Urinary bladder (tissue), 4 donors: ENCODE measurements at places on chromosomes 2 and 18.

- DNase-seq: peak; percentile 77
These were observed 1.5 kb upstream of the IRS1 start for GRCh38 chr2:226800941-226801784.

- no peak for DNase-seq
These were observed 172.9 kb upstream of the KLHL29 start for GRCh38 chr2:23211987-23212583.

- DNase-seq: no peak
These were observed 91.7 kb downstream of the GCA start for GRCh38 chr2:162435676-162436075.

- no peak for DNase-seq
These were observed 265.6 kb downstream of the ANAPC1 start for GRCh38 chr2:111618226-111618977.

- no peak for DNase-seq
These were observed 291.3 kb upstream of the TANK start for GRCh38 chr2:160868891-160869290.

GRCh38 chr18:61901323-61901986 lies 8.6 kb upstream of the RNF152 start:
- no peak for DNase-seq

DNA sequence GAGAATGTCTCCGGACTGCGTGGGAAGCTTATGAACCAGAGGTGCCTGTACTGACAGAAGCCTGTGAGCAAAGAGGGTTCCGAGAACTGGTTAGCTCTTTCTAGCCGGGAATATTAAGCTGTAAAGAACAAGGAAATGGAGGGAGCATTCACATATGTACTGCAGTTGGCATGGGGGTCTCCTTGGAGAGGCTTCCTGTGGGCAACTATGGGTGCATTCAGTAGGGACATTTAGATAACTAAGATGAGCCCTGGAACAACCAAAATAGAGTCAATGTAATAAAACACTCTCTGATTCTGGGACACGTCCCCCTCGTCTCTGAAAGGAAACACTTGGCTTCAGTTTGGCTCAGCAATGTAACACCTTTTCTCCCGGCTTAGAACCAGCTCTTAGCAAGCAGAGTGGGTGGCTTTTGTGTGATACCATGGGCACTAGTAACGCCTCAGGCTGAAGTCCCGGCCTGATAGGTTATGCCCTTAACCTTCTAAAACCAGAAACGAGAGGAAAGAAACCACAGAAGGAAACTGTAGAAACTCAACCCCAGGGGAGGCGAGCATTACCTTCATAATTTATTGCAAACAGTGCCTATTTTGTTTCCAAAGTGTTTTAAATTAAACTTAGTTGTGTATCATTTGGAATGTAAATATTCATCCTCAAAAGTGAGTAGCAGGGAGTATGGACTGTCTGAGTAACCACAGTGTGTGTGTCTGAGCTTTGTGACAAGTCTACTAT lies 48.8 kb upstream of the LPIN2 start:
- DNase-seq: no peak

GRCh38 chr18:45792506-45793263 lies 32.8 kb upstream of the SIGLEC15 start:
- no peak for DNase-seq

- no peak for DNase-seq
These were observed 28.3 kb upstream of the ITGB6 start for GRCh38 chr2:160228141-160228917.

DNA sequence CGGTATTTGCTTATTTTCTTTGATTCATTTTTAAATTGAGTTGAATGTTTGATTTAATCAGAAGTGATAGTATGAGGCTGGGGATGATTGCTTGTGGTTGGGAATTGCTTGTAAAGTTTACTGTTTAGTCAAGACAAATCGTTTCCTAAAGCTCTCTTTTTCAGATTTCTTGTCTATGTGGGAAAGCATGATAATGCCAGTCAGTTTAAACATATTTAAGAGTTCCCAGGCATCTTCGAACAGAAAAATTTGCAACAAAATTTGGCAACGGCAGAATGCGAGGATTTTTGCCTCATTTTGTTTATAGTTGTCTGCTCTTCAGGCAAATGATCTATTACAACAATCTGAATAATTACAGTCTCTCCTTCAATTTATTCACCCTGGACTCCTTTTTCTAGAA lies 22.5 kb downstream of the EPAS1 start:
- no peak for DNase-seq

DNA sequence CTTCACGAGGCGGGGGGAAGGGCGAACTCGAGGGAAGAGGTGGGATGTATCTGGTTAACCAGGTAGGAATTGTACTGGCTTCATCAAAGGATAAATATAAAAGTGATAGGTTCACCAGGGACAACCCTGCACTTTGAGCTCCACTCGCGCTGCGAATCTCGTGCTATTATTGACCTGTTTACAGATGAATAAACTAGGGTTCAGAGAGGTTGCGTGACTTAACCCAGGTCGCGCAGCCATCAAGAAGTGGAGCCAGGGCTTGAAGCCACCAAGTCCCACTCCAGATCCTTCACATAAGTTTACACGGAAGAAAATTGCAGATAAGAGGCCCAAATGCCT lies 1.4 kb upstream of the CYP1B1 start:
- no peak for DNase-seq

GRCh38 chr2:208269091-208269490 lies 3.0 kb downstream of the PIKFYVE start:
- DNase-seq: no peak

GRCh38 chr2:168734199-168734760 lies 68.2 kb upstream of the NOSTRIN start:
- DNase-seq: no peak

DNA sequence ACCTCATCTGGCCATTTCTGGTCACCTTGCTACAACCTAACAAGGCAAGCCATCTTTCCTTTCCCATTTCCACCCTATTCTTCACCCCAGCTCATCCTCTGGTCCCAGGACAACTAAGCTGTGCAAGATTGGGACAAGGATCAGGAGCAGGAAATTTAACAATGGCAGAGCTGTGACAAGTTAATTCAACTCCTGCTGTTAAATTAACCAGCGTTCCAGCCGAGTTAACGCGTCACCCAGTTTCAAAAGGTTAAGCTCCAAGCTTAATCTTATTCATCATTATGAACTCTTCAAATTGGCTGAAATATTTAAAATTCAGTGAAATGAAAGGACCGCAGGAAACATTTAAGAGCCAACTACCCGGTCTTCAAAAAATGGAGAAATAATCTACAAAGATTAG lies 231.9 kb downstream of the GRB14 start:
- no peak for DNase-seq

DNA sequence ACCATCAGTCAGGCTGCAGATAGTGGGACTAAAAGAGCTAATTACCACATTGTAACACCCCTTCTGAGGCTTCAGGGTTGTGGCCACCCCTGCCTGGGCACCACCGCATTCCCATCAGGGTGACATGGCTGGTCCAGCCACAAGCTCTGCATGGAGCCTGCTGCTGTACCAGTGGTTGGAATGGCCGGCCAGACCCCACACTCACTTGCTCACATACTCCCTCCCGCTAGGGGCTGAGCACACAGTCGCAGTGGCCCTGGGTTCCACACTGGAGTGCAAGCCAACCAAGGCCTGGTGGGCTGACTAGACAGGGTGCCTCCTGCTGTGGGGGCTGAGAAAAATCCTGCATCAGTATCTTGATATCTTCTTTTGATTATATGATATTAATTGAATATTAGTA lies 182.8 kb upstream of the STK17B start:
- DNase-seq: no peak

- DNase-seq: no peak
These were observed 1.8 kb downstream of the MPV17 start for GRCh38 chr2:27320958-27321543.

DNA sequence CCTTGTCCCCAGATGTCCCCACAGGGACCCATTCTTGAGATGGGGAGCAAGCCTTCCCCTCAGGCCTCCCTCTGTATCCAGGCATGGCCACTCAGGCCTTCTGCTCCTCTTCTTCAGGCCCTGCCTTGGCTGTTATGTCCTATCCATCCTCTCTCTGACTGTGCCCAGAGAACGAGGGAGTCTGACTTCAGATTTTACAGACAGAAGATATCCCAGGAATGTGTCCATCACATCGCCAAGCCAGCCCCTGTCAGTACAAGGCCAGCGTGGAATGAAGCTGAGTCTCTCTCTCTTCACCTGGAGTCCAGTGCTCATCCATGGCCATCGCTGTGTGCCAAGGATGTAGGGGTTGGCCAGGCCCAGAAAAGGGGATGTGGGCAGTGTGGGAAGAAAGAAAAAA lies 57.6 kb downstream of the SDC1 start:
- no peak for DNase-seq

GRCh38 chr2:10235099-10235908 lies 67.4 kb upstream of the HPCAL1 start:
- DNase-seq: no peak

- DNase-seq: peak; percentile 45
These were observed 564 bp downstream of the GCC2 start for GRCh38 chr2:108449410-108450130.

- DNase-seq: no peak
These were observed 149.2 kb downstream of the DYSF start for GRCh38 chr2:71602581-71602980.

DNA sequence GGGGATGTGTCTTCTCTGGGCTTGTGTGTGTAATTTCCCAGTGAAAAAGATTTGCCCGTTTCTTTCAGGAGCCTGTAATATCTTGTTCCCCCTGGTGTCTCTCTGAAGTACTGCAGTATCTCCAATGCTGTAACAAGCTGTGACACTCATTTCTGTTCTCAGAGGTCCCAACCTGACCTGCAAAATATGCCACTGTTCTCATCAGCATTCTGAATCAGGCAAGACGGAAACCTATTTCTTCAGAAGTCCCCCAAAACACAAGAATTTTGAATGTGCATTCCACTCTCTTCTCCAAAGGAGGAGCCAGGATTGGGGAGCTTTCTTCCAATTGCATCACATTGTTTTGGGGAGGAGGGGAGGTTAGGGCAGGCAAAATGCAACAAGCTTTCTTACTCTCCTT lies 77.0 kb upstream of the CNGA3 start:
- no peak for DNase-seq

DNA sequence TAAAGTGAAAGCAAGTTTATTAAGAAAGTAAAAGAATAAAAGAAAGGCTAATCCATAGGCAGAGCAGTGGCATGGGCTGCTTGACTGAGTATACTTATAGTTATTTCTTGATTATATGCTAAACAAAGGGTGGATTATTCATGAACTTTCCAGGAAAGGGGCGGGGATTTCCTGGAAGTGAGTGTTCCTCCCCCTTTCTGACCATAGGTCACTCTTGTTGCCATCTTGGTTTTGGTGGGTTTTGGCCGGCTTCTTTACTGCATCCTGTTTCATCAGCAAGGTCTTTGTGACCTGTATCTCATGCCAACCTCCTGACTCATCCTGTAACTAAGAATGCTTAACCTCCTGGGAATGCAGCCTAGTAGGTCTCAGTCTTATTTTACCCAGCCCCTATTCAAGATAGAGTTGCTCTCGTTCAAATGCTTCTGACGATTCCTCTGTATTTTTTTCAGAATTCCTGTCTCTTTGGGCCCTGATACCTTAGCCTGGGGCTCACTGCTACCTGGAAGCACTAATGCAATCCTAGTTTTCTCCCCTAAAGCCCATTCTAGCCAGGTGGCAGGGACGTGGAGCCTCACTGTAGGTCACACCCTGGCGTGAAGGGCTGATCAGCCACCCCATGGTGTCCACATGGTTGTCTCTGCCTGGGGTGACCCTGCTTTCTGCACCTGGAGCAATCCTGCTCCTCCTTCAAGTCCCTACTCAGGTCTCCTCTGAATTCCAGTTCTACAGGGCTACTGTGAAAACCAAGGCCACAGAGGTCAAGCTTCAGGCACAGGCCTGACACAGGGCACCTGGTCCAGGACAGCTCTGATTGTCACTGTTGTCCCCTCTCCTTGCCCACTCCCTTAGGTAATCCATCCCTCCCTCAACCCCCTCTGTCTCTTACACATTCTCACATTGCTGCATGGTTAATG lies 6.0 kb upstream of the SLC35F6 start:
- DNase-seq: no peak

GRCh38 chr2:170770008-170770605 lies at the start of gene ERICH2:
TSS of gene ERICH2 (plus strand) at chr2:170770378. CDS start at chr2:170770682, 304 bp downstream.
- DNase-seq: peak; percentile 23

- DNase-seq: no peak
These were observed 16.8 kb upstream of the KCNJ3 start for GRCh38 chr2:154681741-154682140.
